D341Med (cell line): ENCODE measurements at places on chromosomes 13 and 19.
A peak's percentile ranks its signal among the peaks of the same experiment; 100 is the strongest.

GRCh38 chr13:46172531-46172991 is 9.4 kb downstream of the LCP1 start:
- DNase-seq, result no peak

DNA sequence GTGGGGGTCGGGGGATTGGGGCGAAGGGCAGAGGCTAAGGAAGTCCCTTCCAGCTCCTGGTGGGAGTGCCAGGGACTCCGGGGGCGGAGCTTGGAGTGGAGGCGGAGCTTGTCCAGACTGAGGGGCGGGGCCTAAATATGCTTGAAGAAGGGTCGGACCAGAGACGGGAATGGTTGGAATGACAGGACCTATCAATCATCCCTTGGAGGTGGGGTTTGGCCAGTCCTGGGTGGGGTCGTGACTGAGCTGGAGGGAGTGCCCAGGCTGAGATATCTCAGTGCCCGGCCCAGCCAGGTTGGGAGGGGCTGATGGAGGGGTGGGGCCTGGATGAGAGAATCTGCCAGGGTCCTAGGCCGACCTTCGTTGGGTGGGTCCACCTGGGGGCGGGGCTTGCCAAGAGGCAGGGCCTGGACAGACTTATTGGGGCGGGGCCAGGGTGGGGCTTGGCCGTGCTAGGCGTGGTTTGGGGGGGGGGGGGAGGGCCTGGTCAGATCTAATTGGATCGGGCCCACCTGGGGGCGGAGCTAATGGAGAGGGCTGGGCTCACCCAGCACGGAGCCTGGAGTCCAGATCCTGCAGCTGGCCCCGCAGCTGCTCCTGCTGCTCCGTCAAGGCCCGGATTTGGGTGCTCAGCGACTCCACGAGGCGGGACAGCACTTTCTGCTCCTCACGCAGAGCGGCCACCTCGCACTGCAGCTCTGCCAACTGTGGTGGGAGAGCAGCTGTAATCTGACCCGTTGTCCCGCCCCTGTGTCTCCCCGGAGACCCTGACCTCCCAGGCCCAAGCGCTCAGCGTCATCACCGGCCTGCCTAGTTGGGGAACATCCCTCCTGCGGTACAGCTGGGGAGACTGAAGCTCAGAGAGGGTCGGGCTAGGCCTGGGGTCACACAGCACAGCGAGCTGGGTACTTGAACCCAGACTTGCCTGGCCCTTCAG is 2.6 kb upstream of the WIZ start:
- peak; percentile 86 for DNase-seq

DNA sequence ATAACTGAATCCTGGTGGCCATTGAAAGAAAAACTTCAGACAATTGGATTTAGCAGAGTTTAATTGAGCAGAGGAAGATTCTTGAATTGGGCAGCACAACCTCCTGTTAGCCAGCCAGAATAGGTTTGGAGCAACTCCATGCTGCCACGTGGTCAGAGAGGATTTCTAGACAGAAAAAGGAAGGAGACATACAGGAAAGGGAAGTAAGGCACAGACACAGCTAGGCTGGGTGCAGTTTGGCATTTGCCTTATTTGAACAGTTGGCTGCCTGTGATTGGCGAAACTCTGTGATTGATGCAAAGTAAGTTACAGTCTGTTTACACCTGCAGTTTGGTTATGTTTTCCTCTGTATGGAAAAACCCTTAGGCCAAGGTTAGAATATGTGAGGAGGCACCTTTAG is 85.8 kb upstream of the SPATA13 start:
- DNase-seq, result no peak

DNA sequence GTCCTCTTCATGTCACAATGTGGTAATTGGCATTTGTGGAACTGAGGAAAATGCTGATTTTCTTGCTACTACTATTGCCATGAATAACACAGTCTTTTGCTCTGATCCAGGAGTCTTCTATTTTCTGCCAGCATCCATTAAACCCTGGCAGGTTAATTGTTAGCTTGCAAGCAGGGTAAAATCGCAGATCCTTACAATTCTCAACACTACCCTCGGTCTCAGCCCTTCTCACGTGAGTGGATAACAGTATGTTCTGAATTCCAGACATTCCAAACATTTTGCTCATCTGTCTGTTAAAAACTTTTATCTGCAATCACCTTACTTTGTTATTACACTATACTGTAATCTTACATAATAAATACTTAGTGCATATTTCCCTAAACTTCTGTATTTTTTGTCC is 251.3 kb upstream of the ATXN8OS start:
- no peak for DNase-seq

GRCh38 chr19:46368116-46368515 is 21.2 kb downstream of the PPP5C start:
- DNase-seq, result peak; percentile 81

- no peak for DNase-seq
These were observed 61.1 kb upstream of the FAM216B start for GRCh38 chr13:42720113-42720857.

GRCh38 chr13:79481685-79482052 is 714 bp downstream of the NDFIP2 start:
- DNase-seq, result no peak

GRCh38 chr13:52848455-52849195 is at the start of gene PCDH8:
TSS of gene PCDH8 (minus strand) at chr13:52848640. CDS start at chr13:52848436, 204 bp downstream.
- DNase-seq, result peak; percentile 93

GRCh38 chr19:6118043-6118442 is 7.7 kb upstream of the RFX2 start:
- no peak for DNase-seq

DNA sequence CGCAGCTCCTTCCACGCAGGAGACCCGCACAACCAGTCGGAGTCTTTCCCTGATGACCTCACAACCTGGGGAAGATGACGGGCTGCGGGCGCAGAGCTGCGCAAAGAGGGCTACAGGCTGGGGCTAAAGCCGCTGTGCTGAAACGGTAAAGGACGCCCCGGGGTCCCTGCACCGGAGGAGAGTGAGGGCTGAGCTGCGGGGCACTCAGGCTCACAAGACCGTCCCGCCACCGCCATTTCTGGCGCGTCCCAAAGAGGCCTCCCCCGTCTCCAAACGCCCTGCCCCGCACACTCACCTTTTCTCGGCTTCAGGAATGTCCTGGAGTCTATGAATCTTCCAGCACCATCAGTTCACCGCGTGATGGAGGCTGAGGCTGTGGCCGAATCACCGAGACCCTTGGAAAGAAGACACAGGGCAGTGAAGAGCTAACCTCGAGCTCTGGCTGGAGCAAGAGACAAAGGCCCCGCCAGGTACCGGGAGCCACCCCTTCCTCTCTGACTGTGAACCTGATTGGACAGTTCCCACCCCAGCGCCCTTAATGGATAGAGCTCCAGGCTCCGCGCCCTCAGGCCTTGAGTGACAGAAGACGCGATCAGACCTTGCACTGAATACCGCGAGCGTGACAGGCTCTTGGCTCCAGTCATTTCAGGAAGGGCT is 41.8 kb upstream of the ZNF429 start:
- DNase-seq, result peak; percentile 92

GRCh38 chr13:36275190-36276002 is 22.2 kb downstream of the CCDC169 start:
- peak; percentile 32 for DNase-seq

DNA sequence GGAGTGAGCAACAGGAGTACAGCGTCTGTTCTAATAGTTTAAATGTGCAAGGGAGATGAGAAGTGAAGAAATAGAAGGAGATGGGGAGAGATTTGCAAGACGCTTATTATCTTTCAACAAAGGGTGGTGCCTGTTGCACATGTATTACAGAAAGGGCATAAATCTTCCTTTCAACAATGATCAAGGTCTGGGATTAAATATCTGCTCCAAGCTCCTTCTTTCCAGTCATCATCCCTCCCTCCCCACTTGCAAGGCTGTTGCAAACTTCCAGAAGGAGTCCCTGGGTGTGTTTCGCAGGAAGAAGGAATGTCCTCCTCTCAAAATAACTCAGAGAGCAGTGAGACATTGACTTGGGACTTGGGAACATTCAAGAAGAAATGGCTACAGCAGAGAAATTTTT is 63.5 kb upstream of the MYCBP2 start:
- no peak for DNase-seq
